ENCODE measurements at places on chromosomes 11 and 22.

GRCh38 chr22:32574411-32574810 is 99.8 kb downstream of the FBXO7 start:
- no peak for DNase-seq

GRCh38 chr11:119229288-119229672 is 23.1 kb downstream of the CBL start:
- DNase-seq, result no peak

- DNase-seq, result no peak
Measured at GRCh38 chr11:77080643-77081210, 14.0 kb downstream of the CAPN5 start.

- no peak for DNase-seq
Measured at GRCh38 chr22:48885271-48885918, 942.3 kb downstream of the BRD1 start.

DNA sequence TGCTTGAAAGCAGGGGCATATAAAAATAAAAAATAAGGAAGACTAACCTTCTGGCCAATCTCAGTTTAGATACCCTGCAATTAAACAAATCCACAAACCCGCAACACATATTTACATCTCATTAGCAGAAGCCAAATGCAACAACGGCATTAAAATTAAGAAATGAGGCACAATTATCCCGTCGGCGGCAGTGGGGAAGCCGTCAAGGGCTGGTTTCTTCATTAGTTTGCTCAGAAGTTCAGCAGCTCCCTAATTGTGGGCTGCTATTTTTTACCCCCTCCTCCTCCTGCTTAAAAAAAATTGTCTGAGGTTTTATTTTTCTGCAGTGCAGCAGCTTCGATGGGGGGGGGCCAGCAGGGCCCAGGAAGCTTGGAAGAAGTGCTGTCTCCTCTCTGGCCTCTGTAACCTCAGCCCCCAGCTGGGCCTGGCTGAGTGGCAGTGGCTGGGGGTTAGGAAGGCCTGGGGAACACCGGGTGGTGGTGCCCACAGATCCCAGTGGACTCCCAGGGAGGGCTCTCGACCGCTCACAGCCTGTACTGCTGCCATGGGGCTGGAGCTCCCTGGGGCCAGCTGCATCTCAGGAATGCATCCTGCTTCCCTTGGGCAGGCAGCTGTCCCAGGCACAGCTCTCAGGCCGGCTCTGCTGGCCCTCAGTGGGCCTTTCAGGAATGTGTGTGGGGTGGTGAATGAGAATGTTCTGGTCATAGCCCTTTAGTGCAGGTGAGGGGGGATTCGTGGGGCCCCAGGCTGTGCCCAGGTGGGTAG is 148.7 kb upstream of the B3GAT1 start:
- no peak for DNase-seq

- no peak for DNase-seq
Measured at GRCh38 chr11:70115778-70116177, 37.7 kb downstream of the ANO1 start.

DNA sequence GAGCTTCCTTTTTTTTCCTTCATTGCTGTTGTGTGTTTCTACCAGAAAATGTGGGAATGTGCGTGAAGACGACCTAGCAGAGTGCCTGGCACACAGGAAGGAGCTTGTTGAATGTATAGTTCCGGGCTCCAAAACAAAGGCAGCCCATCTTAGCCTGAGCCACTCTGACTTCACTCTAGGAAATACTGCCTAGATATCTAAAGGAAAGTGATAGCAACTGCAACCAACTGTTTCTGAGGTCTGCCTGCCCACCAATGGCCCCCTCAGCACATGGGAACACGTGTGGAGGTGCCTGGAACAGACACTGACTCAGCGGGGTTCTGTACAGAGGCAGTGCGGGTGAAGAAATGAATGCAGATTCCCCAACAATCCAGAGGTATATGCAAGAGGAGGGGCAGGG is 14.7 kb upstream of the XBP1 start:
- no peak for DNase-seq

DNA sequence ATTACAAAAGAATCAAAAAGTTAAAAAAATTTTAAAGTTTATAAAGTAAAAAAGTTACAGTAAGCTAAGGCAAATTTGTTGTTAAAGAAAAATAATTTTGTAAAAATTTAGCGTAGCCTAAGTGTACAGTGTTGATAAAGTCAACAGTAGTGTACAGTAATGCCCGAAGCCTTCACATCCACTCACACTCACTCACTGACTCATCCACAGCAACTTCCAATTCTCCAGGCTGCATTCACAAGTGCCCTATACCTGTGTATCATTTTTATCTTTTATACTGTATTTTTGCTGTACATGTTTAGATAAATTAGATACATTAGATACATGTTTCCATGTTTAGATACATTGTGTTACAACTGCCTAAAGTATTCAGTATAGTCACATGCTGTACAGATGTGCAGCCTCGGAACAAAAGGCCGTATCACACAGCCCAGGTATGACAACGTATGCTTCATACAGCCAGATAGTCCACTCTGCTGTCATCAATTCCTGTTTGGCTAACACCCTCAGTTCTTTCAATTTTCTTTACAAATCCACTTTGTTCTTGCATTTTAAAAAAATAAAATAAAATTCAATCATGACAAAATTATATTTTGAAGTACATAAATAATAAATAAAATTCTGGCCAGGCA is 80.7 kb downstream of the RBFOX2 start:
- DNase-seq, result no peak

- no peak for DNase-seq
Measured at GRCh38 chr11:100675115-100675650, 11.9 kb upstream of the ARHGAP42 start.

DNA sequence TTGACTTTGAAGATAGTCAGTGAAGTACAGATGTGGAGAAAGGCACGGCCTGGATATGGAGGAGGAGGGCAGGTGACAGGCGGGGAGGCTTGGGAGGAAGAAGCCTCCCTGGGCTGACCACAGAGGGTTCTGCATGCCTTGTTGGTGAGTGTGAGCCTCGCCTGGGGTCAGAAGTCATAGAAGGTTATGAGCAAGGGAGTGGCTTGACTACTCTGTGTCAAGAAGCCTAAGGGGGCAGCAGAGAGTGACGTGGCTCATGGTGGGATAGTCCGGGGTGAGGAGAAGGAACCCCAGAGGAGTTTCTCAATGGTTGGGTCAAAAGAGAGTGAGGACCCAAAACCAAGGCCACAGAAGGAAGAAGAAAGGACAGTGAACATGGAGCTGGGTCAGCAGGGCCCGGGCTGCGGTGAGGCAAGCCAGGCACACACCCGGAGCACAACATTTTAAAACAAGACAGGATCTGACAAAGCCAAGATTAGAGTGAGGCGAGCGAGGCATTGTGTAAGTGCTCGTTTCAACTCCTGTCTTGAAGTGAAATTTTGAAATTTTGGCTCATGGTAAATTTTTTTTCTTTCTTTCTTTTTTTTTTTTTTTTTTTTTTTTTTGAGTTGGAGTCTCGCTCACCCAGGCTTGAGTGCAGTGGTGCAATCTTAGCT is 31.9 kb downstream of the PDGFB start:
- no peak for DNase-seq

- no peak for DNase-seq
Measured at GRCh38 chr11:16933756-16934603, 80.2 kb downstream of the PLEKHA7 start.

DNA sequence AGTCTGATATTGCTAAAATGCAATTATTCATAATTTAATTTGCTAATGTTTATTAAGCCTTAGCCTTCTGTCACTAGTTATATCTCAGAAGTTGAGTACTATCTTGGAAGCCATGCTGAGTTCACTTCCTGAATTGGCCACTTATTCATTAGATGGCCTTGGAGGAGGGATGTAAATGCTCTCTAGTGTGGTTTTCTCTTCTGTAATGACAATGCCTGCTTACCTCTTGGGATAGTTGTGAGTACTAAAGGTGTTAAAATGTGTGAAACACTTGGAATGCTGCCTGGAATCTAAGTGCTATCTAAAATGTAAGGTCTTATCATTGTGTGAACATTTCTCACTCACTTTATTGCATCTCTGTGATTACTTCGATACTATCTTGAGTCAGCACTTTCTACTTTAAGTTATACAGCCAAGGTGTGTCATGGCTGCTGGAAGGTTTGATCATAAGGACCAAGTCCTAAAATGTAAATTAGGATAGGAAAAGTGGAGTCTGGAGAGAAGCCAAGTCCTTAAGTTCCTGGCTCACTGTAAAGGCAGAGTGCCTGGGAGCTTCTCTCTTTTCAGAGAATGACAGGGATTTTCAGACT is 12.4 kb downstream of the GLYATL2 start:
- no peak for DNase-seq

- DNase-seq, result no peak
Measured at GRCh38 chr11:92969634-92970347, at the start of gene MTNR1B. Gene MTNR1B, plus strand, starts transcription at chr11:92969651. Its CDS starts 75 bp downstream, at chr11:92969726.

- no peak for DNase-seq
Measured at GRCh38 chr11:88950975-88951374, 114.8 kb downstream of the GRM5 start.

- DNase-seq, result no peak
Measured at GRCh38 chr22:37571258-37571991, 8.5 kb downstream of the LGALS2 start.

DNA sequence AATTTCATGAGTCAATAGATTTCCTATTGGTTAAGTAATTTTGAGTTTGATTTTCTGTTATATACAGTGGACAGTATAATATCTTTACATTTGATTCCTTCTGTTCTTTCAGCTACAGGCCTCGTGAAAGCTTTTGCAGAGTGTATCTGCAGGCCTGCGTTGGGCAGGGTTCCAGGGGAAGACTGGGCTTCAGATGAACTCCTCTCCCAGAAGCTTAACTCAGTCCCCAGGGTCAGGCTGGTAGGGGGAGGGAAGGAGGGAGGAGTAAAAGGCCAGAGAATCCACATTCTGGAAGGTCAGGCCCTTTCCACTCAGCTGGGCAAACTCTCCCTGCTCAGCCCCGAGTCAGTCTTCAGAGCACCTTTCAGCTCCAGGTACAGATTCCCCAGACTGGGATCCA is 100.4 kb upstream of the NECTIN1 start:
- DNase-seq, result no peak

GRCh38 chr22:46574993-46575910 is 37.8 kb upstream of the CELSR1 start:
- no peak for DNase-seq

GRCh38 chr22:46256358-46256958 is 6.4 kb upstream of the CDPF1 start:
- DNase-seq, result no peak

- peak; percentile 72 for DNase-seq
Measured at GRCh38 chr22:17303840-17304779, 65.2 kb upstream of the CECR2 start.

GRCh38 chr11:63775191-63775590 is 6.6 kb upstream of the ZFTA start:
- DNase-seq, result no peak

DNA sequence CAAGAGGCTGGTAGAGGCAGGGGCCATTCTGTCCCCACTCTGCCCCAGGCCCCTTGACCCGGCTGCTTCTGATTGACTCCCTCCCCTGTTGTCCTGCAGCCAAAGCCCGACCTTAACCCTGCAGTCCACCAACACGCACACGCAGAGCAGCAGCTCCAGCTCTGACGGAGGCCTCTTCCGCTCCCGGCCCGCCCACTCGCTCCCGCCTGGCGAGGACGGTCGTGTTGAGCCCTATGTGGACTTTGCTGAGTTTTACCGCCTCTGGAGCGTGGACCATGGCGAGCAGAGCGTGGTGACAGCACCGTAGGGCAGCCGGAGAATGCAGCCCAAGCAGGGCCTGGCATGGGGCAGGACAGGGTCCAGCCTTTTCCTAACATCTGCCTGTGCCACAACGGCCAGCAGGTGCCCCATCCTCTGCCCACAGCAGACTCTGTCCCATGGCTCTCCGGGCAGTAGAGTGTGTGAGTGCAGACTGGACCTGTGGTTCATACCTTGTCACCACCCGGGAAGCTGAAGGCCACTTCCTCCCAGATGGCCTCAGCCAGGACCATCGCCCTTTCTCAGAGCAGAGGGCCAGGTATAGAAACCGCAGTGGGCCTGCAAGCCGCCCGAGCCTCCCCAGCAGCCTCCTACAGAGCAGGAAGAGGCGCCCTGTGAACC is 26.8 kb upstream of the MGAT3 start:
- no peak for DNase-seq

GRCh38 chr11:86232556-86232955 is 12.0 kb upstream of the EED start:
- no peak for DNase-seq

GRCh38 chr22:17847360-17848078 is 73.2 kb upstream of the BID start:
- no peak for DNase-seq

DNA sequence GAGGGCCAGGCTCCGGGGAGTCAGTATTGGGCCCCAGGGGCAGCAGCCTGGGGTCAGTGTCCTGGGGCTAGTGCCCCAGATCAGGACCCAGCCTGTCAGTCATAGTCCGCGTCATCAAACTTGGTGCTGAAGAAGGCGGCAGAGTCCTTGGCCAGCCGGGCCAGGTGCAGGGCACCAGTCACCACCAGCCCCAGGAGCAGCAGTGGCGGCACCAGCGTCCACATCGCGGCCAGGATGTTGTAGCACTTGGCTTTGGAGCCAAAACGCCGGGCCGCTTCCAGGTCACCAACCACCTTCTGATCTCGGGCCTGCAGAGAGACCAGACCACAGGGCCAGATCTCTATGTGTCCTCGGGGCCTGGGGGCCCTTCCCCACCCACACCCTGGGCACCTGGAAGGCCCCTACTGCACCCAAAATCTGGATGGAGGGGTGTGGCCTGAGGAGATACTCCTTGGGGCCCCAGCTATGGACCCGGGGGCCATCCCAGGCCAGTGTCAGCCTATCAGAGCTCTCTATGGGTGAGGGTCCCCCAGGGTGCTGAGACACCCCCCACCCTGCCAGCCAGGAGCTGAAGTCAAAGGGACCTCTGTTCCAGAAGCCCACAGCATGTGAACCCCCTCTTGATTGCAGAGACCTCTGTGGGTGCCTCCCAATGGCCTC is 790 bp downstream of the IFITM5 start:
- no peak for DNase-seq

DNA sequence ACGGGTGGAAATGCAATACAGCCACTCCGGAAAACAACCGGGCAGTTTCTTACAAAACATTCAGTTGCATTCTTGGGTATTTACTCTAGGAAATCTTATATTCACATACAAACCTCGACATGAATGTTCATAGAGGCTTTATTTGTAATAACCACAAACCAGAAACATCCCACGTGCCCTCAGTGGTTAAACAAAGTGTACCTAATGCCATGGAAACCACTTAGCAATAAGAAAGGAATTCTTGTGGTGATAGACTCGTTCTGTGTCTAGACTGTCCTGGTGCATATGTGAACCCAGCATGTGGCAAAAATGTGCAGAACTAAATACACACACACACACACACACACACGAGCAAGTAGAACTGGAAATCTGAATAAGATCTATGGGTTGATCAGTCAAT is 1073.3 kb downstream of the TBC1D22A start:
- no peak for DNase-seq

- DNase-seq, result no peak
Measured at GRCh38 chr11:65316227-65317024, 1.8 kb downstream of the CDC42EP2 start.
